ENCODE measurements at places on chromosomes 2 and 18.

DNA sequence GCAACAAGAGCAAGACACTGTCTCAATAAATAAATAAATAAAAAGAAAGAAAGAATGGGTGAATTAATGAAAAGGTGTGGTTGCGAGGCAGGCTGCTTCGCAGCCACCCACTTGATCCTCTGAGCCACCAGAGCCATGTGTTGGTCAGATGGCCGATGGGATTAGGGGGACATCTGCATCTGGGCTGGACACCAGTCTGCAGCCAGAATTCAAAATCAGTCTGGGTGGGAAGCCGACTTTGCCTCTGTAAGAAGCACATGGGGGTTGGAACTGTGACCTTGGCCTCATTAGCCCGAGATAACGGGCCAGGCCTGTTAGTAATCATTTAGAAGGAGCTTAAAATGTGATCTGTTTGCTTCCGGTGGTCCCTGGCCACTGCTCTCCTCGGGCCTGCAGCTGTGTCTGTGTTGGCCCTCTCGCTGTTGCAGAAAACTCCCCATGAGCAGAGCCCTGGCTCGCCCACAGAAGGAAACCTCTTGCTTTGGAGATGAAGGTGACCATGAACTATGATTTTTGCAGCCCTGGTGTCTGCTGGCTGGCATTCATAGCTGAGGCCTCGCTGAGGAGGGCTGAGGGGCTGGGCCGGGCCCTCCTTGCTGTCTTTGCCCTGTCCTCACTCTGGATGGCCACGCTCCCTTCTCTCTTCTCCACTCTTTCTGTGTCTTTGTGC lies 94.4 kb downstream of the DYSF start:
- no peak for DNase-seq

GRCh38 chr2:67798541-67799160 lies 264.2 kb downstream of the C1D start:
- DNase-seq = no peak

DNA sequence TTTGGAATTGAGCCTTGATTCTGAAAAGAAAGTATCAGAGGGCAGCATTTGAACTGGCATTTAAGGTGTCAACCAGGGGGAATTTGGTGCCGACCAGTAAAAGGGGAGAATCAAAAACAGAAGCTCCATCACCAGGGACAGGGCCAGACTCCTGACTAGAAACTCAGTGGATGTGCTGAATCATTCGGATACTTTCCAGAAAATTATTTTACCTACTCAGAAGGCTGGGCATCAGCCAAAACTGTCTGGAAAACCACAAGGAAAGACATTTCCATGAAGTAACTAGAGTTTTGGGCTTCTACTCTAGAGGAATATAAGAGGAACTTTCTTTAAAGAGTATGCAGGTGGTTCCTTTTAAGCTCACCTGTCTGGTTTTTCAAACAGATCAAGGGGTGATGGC lies 756.6 kb downstream of the RNF144A start:
- no peak for DNase-seq

DNA sequence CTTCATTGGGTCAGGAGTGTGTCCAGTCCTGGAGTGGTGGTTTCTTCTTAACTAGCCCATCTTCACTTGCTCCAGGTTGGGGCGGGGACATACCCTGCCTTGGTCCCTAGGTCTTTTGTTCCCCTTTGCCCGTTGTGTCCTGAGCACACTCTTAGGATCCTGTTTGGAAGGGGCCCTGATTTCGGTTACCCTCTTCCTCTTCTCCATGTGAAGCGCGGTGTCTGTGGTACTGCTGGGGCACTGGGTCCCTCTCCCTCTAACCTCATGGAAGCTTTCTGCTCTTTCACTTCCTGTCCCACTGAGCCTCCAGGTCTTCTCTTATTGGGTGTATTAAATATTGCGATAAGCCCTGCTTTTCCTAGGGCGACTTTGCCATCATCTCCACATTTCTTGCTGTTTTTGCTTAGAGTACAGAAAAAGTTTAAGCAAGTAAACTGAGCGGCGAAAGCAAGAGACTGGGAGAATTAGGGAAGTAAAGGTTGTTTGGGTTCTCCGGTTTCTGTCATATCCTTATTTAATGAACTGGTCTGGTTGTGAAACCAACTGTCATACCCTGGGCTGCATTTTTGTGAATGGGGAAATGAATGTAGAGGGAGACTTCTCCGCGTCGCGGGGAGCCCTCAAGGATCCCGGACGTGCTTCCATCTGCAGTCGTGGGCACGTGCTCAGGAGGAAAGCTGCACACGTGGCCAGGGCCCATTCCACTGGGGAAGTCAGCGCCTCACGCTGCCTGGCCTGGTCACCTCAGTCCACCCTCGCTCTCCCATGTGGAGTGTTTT lies 73.8 kb upstream of the B3GNT7 start:
- DNase-seq = no peak

DNA sequence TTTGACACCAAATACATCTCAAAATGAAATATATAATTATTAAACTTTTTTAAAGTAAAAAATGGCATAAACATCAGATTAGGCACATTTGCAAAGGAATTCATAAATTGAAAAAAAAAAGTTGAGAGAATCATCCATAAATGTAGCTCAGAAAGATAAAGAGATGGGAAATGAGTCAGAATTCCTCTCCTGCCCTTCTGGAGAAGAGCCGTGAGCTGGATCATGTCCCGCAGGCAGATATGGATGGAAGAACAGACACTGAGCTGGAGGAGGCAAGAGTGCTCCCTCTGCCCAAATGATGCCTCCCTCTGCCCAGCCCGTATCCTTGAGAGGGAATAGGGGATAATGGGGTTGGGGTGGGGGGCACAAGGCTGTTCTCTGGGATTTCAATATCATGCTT lies 190.9 kb downstream of the TFCP2L1 start:
- DNase-seq = no peak

DNA sequence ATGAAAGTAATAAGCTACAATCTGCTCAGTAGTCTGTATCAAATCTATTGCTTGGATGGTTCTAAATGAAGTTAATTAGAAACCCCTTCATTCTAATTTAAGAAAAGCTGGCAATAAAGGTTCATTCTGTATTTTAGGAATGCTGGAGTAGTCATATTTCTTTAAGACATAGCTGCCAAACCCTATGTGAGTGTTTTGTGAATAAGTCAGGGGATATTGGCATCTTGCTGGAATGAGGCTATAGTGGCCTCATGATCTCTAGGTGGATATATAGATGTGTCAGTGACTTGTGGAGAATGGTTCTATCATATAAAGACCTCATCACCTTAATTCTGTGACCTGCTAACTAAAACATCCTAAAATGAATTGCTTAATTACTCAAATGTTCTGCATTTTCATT lies 196.3 kb downstream of the PDE1A start:
- no peak for DNase-seq

DNA sequence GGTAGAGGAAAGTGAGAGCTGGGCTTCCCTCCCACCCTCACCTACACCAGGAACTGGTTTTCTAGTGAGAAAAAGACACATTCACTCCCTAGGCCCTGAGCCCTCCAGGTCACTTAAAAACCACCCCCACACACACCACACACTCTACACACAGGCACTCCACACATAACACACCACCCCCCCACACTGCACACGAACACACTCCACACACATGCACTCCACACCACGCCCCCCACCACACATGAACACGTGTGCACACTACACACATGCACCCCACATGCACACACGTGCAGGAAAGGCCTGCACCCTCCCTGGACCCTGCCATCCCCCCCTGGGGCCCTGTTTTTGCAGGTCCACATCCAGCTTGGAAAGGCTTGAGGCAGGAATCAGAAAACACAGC lies 67.6 kb downstream of the RALBP1 start:
- DNase-seq = no peak

DNA sequence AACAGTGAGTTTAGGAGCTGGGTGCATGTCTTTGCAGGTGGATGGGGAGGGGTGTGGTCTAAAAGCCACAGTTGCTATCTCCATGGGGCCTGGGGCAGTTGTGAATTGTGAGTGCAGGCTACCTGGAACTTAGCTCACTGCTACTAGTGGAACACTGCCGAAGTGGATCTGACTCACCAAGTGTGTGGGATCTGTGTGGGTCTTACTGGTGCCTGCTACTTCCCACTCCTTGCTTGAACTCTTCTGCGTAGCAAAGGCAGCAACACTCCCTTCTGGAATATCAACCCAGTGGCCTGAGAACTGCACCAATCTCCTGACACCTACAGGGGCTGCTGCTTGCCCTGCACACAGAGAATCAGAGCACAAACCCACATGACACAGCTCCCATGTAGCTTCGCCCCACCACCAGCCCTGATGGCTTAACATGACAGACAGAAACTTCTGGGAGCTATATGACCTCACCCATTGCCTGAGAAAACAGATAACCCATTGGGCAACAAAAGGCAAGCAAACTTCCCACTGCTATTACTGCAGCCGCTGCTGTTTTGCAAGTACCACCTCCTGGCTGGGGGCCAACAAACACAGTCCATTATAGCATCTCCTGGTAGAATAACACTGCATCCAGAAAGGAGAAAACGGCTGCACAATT lies 455.1 kb upstream of the DDX18 start:
- no peak for DNase-seq

- DNase-seq = no peak
These were observed 67.6 kb downstream of the AGAP1 start for GRCh38 chr2:235561450-235561849.

DNA sequence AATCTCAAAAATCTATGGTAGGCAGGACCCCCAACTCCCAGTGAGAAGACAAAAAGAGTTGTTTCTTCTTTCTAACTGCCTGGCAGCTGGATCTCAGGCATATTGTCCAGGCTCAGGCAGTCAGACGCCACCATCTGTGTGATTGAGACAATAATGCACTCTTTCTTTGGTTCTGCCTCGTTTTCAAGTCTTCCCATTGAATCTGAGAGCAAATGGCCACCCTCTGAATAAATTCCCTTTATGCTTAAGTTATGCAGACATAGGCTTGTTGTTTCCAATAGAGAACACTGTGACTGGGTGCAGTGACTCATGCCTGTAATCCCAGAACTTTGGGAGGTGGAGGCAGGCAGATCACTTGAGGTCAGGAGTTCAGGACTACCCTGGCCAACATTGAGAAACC lies 15.3 kb upstream of the CD207 start:
- DNase-seq = no peak

DNA sequence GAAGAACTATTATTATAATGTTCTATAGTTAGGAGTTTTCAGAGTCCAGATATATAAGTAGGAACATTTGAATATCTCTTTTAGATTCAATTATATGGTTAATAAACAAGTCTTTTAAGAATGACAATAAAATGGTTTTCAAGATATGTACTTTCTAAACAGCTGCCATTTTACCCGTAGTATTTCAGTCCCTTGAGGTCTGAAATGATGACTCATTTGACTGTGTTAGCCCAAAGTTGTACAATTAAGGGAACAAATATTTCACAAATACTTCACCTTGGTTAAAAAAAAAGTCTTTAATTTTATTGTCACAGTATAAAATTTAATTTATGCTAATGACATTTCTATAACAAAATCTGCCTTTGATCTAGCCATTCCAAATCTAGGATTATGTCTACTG lies 91.6 kb upstream of the TANK start:
- no peak for DNase-seq

DNA sequence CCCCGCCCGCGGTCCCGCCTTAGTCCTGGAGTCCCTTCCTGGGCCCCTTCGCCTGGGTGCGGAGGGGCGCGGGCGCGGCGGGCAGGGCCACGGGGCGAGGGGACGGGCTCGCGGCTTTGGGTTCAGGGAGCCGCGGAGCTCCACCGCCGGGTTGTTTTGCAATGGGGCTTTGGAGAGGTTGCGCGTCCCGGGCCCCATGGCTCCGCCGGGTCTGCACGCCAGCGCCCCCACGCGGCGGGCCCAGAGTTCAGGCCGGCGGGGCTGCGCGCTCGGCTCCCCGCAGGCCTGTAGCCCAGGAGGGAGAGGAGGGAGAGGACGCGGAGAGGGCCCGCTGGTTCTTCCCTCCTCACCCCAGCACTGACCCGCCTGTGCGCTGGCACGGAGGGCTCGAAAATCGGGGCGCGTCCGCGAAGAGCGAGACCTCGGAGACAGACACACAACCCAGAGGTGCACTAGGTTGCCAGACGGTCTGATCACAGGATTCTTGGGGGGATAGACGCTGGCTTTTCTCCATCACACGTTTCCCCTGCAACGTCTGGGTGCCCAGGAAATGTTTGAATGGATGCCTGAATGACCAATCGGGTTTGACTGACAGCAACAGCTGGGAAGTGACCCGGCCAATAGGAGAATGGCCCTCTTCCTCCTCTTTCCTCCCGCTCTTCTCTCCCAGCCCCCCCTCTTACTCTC lies 4.9 kb upstream of the SIX2 start:
- no peak for DNase-seq

- no peak for DNase-seq
These were observed 147.6 kb downstream of the SLC8A1 start for GRCh38 chr2:40304340-40304739.

GRCh38 chr2:169752752-169753151 lies 19.1 kb downstream of the KLHL23 start:
- no peak for DNase-seq

GRCh38 chr2:215032153-215032552 lies 106.3 kb downstream of the ABCA12 start:
- no peak for DNase-seq

DNA sequence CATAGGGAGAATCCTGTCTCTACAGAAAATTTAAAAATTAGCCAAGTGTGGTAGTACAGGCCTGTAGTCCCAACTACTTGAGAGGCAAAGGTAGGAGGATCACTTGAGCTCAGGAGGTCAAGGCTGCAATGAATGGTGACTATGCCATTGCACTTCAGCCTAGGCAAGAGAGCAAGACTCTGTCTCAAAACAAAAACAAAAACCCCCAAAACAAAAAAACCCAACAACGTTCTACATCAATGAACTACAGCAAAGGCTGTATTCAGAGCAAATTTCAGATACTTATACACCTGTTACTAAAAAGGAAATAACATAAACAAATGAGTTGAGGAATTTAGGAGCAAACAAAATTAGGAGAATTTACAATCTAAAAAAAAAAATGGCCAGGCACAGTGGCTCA lies 22.6 kb downstream of the YES1 start:
- DNase-seq = no peak

DNA sequence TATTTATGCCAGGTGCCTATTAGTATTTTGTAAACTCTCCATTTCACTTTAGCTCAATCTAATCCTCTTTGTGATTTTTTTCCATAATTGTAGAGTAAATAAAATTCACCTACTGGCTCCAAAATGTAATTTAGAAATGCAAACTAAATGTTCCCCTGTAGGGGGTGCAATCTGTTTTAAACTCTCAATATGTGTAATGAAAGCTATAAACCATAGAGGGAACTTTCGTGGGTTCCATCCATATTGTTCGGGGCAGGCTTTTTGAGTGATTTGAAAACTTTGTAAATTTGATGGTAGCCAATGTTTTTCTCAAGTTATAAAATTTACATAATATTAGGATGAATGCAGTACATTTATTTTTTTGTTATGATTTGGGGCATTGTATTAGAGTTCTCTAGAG lies 49.4 kb downstream of the TSPYL6 start:
- no peak for DNase-seq

DNA sequence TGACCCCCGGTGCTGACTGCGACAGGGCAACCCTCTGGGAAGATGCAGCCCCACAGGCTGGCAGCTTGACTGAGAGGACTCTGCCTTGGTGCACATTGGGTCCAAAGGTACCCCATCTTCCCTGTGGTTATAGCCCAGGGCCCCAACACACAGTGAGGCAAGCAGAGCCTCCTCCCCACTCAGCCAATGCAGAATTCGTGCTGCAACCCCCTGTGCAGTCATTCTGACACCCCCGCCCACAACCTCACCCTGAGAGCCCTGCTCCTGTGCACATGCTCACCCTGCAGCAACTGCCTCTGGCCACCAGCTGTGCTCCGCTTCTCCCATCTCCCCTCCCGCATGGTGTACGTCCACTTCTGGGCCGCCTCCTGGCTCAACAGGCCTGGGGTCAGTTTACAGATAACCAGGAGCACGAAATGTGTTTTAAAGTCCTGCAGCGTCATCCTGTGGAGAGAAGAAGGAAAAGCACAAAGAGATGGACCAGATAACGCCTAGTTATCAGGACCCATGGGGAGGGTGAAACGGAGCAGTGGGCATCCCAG lies 24.4 kb downstream of the CAPN14 start:
- DNase-seq = no peak

All from ovary (tissue), 10 donors.